NCI-H446 treated with DMSO at 0.1 percent for 48 hours (cell line): ENCODE measurements at places on chromosomes 2 and 18.
A peak's percentile ranks its signal among the peaks of the same experiment; 100 is the strongest.

GRCh38 chr2:179222076-179222475 lies 42.6 kb downstream of the SESTD1 start:
- no peak for DNase-seq

- no peak for DNase-seq
Measured at GRCh38 chr2:223901854-223902253, 43.3 kb downstream of the WDFY1 start.

GRCh38 chr18:70553936-70554260 lies 265.1 kb downstream of the SOCS6 start:
- DNase-seq, result no peak

DNA sequence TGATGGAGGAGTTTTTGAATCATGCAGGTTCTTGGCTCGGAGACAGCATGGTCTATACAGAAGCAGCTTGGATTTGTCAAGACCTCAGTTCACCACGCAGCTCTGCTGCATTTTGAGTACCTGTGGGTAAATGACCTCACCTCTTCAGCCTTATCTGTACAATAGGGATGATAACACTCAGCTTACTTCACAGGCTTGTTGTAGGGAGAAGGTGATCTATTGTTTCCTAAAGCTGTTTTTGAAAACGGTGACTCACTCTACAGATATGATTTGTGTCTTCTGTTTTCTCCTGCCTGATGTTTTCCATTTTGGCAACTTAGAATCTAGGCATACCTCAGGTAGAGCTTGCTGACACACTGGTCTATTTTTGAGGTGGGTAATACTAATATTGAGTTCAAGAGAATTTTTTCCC lies 80.3 kb downstream of the FMNL2 start:
- DNase-seq, result no peak

- no peak for DNase-seq
Measured at GRCh38 chr2:181738074-181738473, 57.8 kb upstream of the NEUROD1 start.

GRCh38 chr2:5528706-5529105 lies 163.5 kb upstream of the SOX11 start:
- DNase-seq, result no peak

DNA sequence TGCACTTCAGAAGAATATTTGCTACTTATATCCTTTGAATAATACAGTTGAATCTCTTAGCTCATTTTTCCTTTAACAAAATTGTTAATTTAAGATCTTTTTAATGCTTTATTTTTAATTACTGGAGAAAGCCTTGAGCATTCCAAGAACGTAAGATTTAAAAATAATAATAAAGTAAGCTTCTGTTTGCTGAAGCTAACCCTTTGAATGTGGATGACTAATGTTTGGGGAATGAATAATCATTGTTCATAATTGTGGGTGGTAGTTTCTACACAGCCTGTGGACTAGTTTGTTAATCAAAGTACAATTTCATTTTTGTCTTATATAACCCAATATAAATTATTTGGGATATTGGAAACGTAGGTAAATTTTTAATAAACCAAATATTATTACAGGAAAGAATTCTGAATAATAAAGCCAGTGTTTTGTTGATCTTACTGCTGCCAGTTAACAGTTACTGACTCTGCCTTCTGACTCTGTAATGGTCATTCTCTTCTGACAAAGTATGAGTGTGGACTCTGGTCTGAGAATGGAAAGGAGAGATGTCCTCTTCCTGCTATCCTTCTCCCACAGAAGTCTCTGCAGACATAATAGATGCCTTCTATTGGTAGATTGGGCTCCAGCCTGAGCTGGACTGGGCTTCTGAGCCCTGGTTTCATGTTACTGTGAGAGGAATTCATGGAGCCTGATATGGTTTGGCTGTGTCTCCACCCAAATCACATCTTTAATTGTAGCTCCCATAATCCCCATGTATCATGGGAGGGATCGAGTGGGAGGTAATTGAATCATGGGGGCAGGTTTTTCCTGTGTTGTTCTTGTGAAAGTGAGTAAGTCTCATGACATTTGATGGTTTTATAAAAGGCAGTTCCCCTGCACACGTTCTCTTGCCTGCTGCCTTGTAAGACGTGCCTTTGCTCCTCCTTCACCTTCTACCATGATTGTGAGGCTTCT lies 292.7 kb upstream of the SLC39A10 start:
- no peak for DNase-seq

GRCh38 chr2:41042343-41042742 lies 590.5 kb upstream of the SLC8A1 start:
- no peak for DNase-seq

DNA sequence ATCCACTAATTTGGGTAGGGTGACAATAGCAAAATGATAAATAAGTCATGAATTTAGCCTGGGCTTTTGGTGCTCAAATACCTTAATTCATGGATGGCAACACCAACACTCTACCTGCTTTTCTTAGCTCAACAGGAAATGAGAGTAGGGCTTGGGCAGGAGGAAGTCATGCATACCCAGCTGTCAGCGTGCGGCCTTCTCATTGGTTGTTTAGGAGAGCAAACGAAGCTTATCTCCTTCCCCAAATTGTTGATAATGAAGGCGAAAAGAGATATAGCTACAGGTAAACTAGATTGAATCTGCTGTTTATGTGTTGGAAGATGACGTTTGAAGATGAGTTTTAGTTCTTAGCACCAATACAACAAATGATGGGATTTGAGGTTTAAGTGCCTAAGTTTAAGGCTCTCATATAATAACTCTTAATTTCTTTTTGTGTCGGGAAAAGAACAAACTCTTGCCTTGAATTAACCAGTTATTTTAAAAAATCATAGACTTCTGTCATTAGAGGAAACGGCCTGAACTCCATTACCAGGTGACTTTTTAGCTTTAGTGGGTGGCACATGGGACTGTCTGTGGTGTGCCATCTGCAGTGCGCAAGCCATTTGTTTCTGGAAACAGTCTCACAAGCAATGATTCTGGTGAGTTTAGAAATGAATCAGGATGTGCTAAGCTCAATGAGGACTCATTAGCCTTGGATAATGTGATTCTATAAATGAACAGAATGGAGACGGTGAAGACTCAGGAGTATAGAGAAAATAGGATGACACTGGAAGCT lies 19.8 kb downstream of the MAP4K4 start:
- DNase-seq, result no peak

GRCh38 chr2:136000502-136000901 lies 15.1 kb upstream of the DARS1 start:
- no peak for DNase-seq

- no peak for DNase-seq
Measured at GRCh38 chr2:196725218-196725617, 74.3 kb downstream of the GTF3C3 start.

DNA sequence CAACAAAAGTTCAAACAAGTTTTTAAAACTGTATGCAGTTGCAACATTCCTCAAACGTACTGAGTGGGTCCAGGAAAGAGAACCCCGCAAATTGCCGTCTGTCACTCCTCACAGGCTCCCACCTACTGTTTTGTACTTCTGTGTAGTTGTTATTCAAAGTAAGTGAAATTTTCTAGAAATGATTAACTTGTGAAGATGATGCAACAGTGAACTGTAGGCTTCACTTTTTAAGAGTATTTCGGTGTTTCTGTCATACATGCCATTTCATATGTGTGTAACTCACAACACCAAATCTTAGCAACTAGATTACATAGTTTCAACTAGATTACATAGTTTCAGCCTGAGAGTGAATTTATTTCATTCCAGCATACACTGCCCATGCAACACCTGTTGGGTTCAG lies 226.0 kb upstream of the TANK start:
- no peak for DNase-seq

- peak; percentile 21 for DNase-seq
Measured at GRCh38 chr18:26549263-26550094, 1.1 kb upstream of the KCTD1 start.

DNA sequence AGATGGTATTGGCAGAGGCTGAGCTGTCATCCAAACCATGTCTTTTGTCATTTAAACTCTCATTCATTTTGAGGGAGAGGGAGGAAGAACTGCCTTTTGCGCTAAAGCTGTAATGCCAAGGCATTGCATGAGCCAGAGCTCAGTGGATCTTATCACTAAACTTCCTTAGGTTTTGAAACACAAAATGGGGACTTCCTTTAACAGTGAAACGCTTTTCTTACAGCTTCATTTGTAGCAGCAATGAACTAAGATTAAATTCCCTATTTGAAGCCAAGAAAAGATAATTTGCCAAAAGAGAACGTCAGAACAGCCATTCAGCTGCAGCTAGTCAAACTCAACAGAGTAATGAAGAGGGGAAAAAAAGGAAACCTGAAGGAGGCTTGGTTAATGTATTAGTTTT lies 143.5 kb upstream of the MMADHC start:
- no peak for DNase-seq

GRCh38 chr2:177362499-177362898 lies 30.1 kb upstream of the AGPS start:
- DNase-seq, result no peak

GRCh38 chr2:226760412-226761194 lies 39.0 kb downstream of the IRS1 start:
- peak; percentile 18 for DNase-seq

DNA sequence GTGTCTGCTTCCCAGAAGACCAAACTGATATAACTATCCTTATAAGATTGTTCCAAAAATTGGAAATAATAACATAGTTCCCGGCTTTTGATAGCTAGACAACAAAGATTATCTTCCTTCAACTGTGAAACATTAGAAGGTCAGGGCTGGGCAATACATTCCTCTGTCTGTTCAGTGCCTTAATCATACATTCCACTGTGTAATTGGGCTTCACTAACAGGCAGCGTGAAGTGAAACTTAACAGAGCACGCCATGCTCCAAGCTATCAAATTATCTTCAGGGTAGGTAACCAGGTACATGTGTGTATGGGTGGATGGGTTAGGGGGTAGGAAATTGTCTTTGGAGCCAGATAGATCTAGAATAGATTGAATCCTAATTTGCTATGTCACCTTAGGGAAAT lies 23.5 kb upstream of the ARL5A start:
- DNase-seq, result no peak

DNA sequence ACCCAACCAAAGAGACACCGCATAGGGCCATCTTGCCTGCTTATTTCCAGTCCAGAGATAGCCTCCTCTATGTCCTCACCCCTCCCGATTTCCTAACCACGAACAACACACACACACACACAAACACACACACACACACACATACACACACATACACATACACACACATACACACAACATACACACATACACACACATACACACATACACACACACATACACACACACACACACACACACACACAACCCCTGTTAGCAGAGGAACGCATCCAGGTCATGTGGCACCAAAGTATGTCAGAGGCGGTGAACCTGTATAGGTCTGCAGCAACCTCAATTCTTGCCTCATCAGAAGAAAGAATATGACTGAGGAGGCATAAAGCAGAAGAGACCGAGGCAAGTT lies 18.5 kb upstream of the DNER start:
- no peak for DNase-seq

GRCh38 chr2:74515981-74516633 lies 1.9 kb downstream of the TLX2 start:
- DNase-seq, result no peak

- no peak for DNase-seq
Measured at GRCh38 chr18:3100498-3101132, 87.7 kb upstream of the LPIN2 start.
